ENCODE measurements at places on chromosomes 12 and 14.
A peak's percentile ranks its signal among the peaks of the same experiment; 100 is the strongest.

DNA sequence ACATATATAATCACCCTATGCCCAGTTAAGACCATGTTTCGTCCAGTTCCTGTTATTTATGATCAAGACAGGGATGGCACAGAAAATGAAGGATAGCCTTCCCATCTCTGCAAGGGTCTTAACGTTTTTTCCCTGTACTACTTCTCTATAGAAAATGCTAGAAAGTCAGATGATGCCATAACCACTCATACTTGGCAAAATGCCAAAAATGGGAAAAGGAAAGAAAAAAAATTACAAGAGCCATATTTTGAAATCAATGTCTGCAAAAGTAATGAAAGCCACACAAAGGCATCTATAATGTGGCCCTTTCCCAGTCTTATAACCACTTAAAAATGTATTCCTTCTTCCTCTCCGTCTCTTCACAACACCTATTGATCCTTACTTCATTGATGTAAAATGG, 1.8 kb upstream of the MYL6B start:
- no peak for DNase-seq

GRCh38 chr12:114400925-114401324, 5.0 kb downstream of the TBX5 start:
- peak; percentile 48 for DNase-seq

GRCh38 chr12:109944561-109945359, 44.7 kb downstream of the TCHP start:
- DNase-seq, result peak; percentile 89

- no peak for DNase-seq
These were observed 2.6 kb downstream of the DCN start for GRCh38 chr12:91179966-91180561.

DNA sequence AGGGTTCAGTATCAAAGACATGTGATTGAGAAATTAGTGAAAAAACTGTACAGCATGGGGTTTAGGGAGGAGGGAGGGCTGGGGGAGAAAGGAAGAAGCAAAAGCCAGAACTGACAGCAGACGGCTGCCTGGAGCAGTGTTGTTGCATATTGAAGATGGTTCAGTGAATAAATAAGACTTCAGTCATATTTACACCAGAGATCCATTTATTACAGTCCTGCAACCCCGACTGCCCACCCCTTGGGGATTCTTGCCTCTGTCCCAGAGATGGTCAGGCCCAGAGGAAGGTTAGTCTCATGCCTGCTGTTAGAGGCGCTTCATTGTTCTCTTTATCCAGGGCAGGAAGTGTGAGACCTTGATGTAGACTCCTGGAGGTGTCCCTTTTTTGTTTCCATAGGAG, 3.2 kb downstream of the GZMH start:
- no peak for DNase-seq

DNA sequence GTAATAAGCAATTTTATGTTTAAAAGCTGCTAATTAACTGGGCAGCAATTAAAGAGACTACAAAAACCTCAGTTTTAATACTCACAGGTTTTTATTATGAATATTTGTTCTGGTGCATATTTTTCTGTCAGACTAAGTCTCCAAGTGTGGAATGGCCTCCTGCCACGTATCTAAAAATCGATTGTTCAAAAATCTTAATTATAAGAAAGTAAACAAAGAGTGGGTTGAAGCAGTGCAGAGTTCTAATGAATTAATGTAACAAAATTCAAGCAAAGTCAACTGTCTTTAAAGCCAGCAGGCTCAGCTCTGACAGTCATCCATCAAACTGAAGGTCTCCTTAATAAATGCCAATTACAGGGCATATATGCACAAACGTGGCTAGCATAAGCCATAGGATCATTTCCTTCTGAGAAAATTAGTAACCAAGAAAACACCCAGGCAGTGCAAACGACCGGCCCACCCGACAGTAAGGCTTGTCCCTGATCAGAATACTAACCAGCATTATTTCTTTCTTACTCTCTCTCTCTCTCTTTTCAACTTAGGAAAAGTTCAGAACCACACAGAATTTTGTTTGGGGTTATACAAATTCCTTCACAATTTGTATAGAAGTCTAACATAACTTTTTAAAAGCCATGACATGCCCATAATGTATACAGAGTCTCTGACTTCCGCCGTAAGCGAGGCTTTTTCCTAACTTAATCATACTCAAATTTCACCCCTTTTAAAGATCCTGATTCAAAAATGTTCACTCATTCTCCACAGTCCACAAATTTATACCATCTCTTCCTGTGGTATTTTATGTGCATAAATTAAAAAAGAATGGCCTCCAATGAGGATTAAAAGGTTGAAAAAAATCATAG, 83.8 kb downstream of the SLC25A21 start:
- no peak for DNase-seq

GRCh38 chr12:55049676-55050075, 29.9 kb downstream of the NEUROD4 start:
- no peak for DNase-seq

- DNase-seq, result no peak
These were observed 33.2 kb downstream of the TOGARAM1 start for GRCh38 chr14:44995196-44995595.

GRCh38 chr14:97025722-97026121, 228.5 kb downstream of the VRK1 start:
- peak; percentile 48 for DNase-seq

DNA sequence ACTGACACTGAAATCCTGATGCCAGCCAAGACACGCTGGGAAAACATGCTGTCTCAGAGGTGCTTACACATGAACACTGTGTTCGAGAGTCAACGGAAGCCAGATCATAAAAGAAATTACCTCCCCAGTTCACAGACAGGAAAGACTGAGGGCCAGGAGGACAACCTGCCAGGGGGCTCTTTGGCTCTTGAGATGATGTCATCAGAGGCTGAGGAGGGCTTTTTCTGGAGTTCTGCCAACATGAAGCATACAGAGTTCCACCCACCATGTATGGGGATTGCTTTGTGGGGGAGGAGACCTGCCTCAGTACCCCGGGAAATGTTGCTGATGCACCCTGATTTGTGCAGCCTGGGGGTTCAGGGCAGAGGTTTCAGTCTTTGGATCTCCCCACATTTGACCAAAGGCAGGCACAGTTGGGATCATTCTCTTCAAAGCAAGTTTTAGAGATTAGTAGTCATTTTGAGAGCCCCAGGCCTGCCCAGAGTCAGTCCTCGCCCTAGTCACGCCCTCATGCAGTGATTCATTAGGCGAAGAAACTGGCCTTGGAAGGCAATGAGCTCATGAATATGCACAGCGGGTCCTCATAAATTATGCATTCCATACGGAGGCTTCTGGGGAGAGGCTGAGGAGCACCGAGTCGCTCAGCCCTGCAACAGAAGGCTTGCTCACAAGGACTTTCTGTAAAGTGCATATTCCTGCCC, 34.9 kb upstream of the EML1 start:
- peak; percentile 32 for DNase-seq

GRCh38 chr12:50050410-50051098, 6.8 kb upstream of the ASIC1 start:
- DNase-seq, result peak; percentile 77
